ENCODE measurements at places on chromosomes 3 and 15. TPM values are rescaled to one million over a fixed set of nuclear protein-coding genes. Genes with fewer than 3 reads are reported as not detected.

DNA sequence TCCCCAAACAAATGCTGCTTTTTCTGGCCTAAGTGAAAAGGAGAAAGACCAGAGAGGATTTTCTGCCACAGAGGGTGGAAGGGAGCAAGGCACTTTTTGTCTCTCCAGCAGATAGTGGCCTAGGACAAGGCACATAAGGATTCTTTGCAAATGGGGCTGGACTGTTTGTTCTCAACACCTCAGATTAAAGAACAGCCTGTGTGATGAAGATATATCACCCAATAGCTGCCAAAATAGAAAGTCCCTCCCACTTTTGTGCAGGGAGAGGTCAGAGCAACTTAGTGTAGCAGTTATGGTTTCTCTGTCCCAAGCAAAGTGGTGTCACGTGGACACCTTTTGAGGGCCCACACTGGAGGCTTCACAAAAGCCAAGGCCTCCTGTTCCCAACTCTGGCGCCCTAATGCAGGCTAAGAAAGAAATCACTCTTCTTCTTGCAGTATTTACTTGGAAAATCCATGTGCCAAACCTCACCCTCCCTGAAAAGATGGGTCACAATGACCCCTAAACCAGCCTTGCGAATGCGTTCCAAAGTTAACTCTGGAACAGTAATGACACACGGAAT lies 84.9 kb downstream of the LRIG1 start:
- DNase-seq: no peak

GRCh38 chr3:114730397-114730796 lies 416.7 kb downstream of the ZBTB20 start:
- DNase-seq: no peak

- no peak for DNase-seq
These were observed 283.1 kb upstream of the ARL6 start for GRCh38 chr3:97481416-97481815.

TFG gene
- total RNA-seq: 91.6 TPM

Data from right lobe of liver (tissue), 6 donors.